CD4-positive, alpha-beta T cell treated with Interleukin-12 subunit alpha and Interleukin-12 subunit beta, for 1 hour (primary cell): ENCODE measurements at places on chromosomes 2 and 18.

- no peak for DNase-seq
These were observed 34.0 kb downstream of the DOCK10 start for GRCh38 chr2:225008179-225008856.

DNA sequence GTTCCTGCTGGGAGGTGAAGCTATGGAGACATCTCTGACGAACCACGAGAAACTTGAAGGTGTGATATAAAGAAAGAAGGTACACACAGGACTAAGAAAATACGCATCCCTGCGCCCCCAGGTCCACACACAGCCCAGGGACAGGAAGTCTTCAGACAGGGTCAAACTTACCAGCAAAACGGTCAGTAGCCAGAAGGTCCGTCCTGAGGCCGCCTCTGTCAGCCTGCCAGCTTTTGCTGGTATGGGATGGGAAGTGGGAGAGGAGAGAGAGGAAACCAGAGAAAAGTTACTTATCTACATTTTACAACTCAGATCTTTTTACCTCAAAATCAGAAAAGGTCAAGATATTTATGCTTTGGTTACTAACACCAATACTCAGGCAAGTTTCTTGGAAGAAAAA lies 47.2 kb downstream of the HDLBP start:
- no peak for DNase-seq

- DNase-seq = peak; percentile 43
These were observed 106.4 kb downstream of the KCNH7 start for GRCh38 chr2:162731917-162732804.

- no peak for DNase-seq
These were observed 4.3 kb downstream of the COLEC11 start for GRCh38 chr2:3598912-3599854.

DNA sequence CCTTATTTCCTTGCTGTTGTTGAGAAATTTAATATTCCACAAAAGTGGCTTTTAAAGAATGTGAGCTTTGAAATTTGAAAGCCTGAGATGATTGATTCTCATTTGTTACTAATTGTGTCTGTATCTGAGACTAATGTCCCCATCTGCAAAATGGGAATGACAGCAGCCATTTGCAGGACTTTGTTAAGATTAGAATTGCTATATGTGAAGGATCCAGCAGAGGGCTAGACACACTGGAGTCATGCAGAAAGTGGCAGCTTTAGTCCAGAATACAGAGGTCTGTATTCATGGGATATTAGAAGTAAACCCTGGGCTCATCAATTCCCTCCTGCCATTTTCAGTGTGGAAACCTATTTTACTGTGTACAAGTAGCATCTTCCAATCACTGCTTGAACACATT lies 296.5 kb upstream of the GYPC start:
- DNase-seq = peak; percentile 13

- peak; percentile 51 for DNase-seq
These were observed 564 bp downstream of the GCC2 start for GRCh38 chr2:108449410-108450130.

- DNase-seq = no peak
These were observed 35.6 kb downstream of the RAMP1 start for GRCh38 chr2:237894986-237895543.

- DNase-seq = no peak
These were observed 11.6 kb downstream of the NOSTRIN start for GRCh38 chr2:168814046-168814445.

DNA sequence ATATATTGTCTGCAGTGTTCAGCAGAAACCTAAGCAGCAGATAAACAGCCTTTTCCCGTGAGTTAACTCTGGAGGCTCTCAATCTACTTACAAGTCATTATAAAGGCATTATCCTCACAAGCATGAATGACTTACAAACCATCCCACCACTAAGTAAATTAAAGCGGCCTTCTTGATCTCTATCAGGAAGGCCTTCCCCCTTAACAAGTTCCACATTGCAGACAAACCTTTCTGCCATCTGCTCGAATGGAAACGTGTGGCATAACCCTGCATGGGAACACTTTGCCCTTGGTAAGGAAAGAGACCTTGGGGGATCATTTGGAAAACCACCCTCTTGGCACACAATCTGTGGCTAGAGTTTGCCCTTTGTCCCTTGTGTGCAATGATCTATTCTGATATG lies 199.5 kb downstream of the OSR1 start:
- DNase-seq = no peak

- DNase-seq = no peak
These were observed 7.4 kb downstream of the TUBB6 start for GRCh38 chr18:12315490-12315889.

GRCh38 chr2:144836635-144837350 lies 316.9 kb upstream of the ZEB2 start:
- no peak for DNase-seq

- DNase-seq = no peak
These were observed 14.0 kb downstream of the STRADB start for GRCh38 chr2:201465524-201465971.

GRCh38 chr2:230697676-230698075 lies 15.0 kb upstream of the CAB39 start:
- no peak for DNase-seq

DNA sequence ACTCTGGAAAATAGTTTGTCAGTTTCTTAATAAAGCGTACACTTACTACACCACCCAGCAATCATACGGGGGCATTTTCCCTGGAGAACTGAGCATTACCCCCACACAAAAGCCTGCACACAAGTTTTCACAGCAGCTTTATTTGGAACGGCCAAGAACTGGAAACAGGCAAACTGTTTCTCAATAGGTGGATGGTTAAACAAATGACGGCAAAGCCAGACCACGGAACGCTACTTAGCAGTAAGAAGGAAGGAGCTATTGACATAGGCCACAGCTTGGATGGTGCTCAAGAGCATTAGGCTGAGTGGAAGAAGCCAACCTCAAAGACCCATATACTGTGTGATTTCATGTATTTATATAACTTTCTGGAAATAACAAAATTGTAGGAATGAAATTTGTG lies 9.0 kb downstream of the MALL start:
- DNase-seq = no peak

DNA sequence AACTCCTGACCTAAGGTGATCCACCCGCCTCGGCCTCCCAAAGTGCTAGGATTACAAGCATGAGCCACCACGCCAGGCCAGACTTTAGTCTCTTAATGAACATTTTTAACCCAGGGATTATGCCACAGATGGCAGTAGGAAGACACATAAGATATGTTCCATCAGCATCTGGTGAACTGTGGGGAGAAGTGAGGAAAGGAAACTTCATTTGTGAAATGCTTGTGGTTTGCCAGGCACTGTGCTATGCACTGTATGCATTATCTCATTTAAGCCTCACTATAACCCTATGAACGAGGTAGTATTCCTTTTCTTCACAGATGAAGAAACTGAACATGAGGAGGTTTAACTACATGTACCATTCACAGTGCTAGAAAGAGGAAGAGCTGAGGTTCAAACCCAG lies 29.3 kb downstream of the PTRHD1 start:
- DNase-seq = no peak

GRCh38 chr18:11269257-11269656 lies 119.9 kb upstream of the PIEZO2 start:
- no peak for DNase-seq

GRCh38 chr2:221444106-221444505 lies 128.0 kb downstream of the EPHA4 start:
- DNase-seq = no peak

GRCh38 chr2:188382107-188382506 lies 90.4 kb downstream of the GULP1 start:
- DNase-seq = no peak

DNA sequence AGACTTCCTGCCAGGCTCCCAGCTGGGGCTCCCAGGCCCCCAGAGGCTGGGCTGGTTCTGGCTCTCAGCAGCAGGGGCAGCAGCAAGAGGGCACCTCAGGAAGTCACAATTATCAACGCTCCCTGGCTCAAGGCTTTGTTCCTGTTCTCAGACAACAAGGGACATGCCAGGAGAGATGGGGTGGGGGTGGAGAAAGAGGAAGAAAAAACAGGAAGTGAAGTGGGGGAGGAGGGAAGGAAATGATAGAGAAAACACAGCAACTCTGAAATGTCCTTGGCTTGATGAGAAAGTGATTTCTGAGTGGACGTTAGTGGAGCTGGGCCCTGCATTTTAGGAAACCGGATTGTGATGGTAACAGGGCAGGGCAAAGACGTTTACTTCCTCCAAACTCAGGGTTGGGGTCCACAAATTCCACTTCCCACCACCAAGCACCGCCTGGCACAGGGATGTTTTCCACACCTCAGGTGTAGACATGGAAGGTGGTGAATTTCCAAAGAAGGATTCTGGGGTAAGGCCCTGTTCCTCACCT lies 40.4 kb downstream of the CYRIA start:
- DNase-seq = peak; percentile 10

DNA sequence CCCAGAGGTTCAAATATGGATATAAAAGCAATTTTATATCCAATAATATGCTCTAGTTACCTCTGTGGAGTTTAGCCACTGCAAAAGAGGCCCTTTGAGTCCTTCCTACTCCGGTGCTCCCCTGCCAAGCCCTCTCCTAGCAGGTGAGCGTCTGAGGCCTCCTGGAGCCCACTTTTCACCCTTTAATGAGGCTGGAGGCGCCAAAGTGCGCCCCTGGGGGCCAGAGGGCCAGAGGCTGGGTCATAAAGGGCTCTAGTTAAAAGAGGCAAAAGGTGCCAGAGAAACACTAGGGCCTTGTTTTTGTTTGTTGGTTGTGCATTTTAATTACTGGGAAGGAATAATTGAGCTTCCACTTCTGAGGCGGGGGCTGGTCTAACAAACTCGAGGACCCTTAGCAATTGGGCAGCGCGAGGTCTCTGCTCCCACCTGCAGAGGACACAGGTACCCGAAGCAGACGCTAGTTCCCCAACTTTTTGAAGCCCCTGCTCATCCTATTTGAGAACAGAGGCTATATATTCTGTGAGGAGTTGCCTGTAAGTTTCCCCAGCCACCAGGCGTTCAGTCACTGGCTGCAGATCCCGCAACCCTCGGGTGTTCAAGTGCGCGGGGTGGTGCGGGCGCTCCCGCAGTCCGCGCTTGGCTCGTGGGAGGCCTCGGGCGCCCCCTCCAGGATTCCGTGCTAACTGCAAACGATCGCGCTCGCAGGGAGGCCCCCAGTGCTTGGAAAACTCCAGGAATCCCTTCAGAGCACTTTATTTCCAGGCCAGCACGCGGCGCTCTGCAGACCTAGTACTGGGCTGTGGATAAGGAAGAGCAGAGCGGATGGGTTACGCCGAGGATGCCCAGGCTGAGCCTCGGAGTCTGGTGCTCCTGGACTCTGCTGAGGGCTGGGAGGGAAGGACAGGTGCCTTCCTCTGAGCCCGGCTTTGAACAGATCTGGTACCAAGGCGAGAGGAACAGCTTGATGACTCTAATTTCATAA lies 14.1 kb downstream of the MSGN1 start:
- peak; percentile 20 for DNase-seq

DNA sequence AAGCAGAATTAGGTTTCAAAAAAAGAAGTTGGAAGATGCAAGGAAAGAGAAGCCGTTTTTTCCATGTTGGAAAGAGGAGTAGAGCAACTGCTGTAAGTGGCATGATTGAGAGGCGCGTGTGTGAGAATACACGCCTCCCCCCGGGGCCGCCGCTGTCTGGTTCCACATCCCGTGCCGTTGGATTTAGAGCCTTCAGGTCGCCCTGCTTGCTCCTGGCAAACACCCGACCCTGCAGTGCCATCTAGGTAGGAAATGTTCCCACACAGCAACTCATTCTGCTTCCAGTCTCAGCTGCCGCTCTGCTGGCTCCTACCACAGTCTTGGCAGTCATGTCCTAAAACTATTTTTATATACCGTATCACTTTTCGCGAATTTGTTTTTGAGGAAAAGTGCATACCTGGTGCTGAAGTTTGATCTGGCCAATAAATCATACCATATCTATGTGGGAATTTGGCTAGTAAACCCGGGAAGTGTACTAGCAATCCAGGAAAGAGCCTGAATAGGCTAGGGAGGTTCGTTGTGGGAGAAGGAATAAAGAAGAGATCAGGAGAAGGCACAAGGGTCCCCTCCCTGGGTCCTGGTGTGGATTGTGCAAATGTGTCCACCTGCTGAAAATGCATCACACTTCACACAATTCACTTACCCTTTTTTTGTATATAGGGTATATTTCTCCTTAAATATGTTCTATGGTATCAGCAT lies 372.7 kb downstream of the FBXO15 start:
- no peak for DNase-seq

GRCh38 chr2:9952286-9952737 lies 819 bp downstream of the GRHL1 start:
- DNase-seq = no peak
